ENCODE measurements at places on chromosomes 1 and 21.

GRCh38 chr1:93016171-93016570, 54.9 kb upstream of the DIPK1A start:
- DNase-seq, result no peak

DNA sequence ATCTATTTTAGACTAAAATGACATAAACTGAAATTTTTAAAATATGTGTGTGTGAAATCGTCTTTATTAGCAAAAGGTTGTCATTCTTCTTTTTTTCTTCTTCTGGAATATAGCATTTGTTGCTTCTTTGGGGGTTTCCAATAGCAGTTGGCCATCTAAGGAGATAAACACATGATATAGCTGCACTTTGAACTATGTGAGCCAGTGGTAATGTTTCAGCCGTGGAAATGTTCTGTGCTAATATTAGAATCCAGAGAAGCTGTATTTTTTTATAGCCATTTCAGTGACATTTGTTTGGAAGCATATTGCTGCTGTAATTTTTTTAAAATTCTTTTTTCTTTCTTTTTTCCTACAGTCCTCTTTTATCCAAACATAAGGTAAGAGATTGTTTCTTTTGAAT, 75.1 kb downstream of the CNST start:
- DNase-seq, result no peak

DNA sequence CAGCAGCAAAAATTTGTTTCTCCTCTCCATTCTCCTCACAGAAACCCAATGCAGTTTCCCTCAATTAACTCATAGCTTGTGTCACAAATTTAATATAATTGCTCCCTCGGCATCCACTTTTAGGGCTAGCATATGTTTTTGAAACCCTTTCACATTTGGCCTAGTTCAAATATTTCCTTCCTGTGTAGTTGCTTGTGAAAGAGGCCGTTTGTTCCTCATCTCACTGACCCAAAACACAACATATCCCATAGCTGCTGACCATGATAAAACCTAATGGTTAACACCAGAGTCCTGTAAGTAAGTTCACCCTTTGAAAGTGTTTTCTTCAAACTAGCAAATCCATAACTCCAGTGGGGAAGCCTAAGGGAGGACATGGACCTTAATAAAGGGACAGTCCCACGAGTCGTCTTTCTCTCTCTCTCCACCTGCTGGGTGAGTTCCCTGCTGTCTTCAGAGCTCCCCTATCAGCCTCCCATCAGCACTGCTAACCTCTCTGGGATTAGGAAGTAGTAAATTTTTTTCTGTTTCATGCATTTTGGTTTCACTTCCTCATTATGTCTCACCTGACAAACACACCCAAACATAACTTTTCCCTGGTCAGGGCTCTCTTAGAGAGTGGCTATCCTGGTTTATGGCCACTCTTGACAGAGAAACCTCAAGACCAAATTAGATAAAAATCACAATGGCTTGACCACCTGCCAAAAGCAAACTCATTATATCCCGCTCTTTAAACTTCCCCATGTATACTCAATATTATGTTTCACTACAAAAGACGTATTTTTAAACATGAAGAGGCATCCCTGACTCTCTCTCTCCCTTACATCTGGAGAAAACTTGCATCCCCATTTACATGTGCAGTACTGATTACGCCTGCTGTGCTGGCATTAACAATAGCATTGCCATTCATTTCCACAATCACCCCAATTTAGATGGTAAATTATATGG, 177.7 kb upstream of the HP1BP3 start:
- DNase-seq, result peak; percentile 15

DNA sequence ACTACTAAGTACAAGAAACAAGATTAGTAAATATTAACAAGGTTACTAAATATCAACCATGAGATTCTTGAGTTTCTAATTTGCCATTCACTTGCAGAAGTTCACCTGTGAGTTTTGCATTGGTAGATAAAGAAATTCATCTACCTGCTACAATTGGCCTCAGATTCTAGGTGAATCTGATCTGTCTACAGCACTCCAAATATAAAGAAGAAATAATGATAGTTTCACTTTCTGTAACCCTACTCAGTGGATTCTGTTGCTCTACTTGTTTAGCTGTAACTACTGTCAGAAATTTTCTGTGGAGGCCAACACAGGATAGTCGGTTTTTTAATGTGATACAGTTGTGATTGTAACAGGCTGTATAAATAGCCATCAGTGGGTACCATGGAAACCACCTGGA, 118.6 kb downstream of the NR5A2 start:
- DNase-seq, result no peak

DNA sequence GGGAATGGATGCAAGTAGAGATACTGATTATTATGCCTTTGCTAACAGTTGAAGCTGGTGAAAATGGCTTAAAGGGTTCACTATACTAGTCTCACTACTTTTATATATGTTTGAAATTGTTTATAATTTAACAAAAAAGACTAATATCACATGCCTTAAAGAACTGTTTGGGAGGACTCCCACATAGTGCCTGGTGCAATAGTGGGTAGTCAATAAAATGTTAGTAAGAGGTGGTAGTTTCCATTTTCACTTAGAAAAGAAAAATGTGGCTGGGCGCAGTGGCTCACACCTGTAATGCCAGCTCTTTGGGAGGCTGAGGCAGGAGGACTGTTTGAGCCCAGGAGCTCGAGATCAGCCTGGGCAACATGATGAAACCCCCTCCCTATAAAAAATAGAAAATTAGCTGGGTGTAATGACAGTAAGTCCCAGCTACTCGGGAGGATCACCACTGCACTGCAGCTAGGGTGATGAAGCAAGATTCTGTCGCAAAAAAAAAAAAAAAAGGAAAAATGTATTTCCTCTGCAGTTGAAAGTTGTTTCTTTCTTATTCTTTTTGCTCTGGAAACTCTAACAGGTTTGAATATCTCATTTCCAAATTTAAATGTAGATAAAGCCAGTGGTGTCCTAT, 24.5 kb downstream of the C21orf91 start:
- DNase-seq, result no peak

GRCh38 chr1:20496241-20496661, 10.2 kb upstream of the CAMK2N1 start:
- no peak for DNase-seq

GRCh38 chr21:16322454-16322853, 592.7 kb downstream of the USP25 start:
- DNase-seq, result no peak

DNA sequence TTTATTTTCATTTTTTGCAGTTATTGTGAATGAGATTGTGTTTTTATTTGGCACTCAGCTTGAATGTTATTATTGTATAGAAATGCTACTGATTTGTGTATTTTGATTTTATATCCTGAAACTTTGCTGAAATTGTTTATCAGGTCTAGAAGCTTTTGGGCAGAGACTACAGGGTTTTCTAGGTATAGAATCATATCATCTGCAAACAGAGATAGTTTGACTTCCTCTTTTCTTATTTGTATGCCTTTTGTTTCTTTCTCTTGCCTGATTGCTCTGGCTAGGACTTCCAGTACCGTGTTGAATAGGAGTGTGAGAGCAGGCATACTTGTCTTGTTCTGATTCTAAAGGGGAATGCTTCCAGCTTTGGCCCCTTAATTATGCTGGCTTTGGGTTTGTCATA, 27.3 kb downstream of the ZNF691 start:
- DNase-seq, result no peak

GRCh38 chr1:238409191-238409850, 518.6 kb upstream of the ZP4 start:
- no peak for DNase-seq

DNA sequence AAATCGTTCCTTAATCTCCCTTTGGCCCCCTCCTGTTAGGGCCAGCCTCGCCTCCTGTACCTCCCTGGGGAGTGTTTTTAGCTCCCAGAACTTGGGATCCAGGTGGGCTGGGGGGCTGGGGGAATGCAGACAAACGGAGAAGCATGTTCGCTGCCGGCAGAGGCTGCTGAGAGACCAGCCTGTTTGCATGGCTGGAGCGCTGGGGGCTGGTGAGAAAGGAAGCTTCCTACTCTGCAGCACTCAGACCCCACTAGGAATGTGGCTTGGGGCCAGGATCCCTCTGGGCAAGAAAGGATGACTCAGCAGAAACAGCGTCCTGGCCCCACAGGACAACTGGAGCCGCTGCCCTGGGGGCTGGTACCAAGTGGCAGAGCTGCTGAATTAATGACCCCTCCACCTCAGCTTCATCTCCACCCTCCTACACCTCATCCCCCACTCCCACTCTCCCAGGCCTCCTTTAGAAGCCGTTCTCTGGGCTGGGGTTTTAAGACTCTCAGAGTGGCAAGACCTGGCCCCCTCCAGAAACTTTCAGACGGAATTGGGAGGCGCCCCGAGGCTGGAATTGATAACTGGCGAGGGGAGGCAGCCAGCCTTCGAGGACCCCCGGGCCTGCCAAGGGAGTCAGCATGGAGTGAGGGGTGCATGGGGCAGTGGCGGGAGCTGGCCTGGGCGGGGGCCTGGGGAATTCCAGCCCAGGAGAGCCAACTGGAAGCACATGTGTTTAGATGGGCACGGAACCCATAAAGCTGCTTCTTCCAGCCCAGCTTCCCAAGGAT, 28.5 kb upstream of the EPS8L3 start:
- peak; percentile 49 for DNase-seq

GRCh38 chr1:244218220-244218619, 167.1 kb downstream of the ZBTB18 start:
- DNase-seq, result no peak

DNA sequence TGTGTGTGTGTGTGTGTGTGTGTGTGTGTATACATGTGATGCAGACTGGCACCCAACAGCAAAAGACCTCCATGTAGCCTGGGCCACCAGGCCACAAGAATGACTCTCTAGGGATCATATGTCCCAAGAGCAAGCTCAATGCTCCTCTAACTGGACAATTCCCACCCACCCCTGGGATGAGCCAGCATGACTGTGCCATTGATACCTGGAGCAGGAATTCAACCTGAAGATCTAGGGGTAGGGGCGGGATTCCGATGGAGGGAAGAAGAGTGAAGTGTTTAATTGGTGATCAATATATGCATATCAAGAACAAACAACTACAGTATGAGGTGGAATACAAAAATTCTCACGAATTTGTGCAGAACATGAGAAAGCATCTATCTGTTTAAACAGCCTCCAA, 136.2 kb downstream of the PSMG1 start:
- no peak for DNase-seq

- no peak for DNase-seq
Measured at GRCh38 chr1:203600782-203601513, 25.7 kb upstream of the ATP2B4 start.

- no peak for DNase-seq
Measured at GRCh38 chr1:239897458-239897857, 194.2 kb upstream of the FMN2 start.

- no peak for DNase-seq
Measured at GRCh38 chr1:108209456-108210108, 9.4 kb upstream of the SLC25A24 start.

- no peak for DNase-seq
Measured at GRCh38 chr1:81820765-81821164, 20.0 kb downstream of the ADGRL2 start.

GRCh38 chr21:37249112-37249904, 17.8 kb downstream of the VPS26C start:
- DNase-seq, result no peak

DNA sequence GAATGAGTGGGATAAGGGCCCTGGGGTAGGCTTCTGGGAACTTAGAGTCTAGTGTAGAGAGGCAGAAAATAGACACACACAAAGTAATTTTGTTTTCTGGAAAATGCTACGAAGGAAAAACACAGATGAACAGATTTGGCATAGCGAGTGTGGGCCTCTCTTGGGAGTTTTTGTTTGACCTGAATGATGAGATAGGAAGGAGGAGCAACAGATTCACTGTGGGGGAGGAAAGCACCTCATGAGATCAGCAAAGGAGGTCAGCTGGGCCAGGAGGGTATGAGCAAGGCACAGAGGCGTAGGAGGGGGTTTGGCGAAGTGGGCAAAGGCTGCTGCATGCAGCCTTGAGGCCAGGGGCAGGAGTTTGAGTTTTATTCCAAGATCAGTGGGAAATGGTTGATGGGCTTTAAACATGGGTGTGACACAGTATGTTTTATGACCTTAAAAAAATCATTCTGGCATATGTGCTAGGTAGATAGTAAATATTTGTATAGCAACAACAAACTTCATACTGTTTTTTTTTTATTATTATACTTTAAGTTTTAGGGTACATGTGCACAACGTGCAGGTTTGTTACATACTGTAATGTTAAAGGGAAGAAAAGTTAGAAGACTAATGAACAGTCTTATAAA, 57.9 kb downstream of the FGGY start:
- DNase-seq, result no peak

DNA sequence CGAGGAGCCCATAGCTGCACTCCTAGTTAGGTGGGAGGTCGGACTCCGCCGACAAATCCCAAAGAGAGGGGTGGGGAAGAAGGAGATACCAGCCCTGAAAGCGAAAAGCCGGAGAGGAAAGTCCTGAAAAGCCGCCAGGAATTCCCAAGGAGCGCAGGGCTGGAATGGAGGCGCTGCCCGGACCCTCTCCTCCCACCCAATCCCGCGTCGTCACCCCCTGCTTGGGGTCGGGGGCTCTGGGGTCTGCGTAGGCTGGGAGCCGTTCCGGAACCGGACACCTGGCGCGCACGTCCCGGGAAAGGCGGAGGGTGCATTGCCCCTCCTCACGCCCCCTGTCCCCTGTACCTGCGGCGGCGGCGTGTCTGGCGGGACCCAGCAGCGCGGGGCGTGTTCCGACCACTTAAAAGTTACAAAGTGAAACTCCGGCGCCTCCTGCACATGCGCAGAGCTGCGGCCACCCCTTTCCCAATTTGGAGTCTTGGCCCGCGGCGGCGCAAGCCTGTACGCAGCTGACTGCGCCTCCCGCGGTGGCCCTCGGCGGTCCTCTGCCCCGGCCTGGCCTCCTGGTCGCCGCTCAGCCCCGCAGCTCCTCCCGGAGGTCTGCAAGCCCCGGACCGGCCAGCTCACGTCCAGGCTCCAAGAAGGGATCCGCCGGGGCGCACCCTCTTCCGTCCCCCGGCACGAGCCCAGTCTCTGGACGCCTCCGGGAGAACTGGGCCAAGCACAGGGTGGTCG, at the start of gene TMEM63A:
TSS of gene TMEM63A (minus strand) at position 422 of the 735 bp plus-strand sequence. CDS start 4,800 bp downstream, outside the sequence.
- DNase-seq, result no peak

DNA sequence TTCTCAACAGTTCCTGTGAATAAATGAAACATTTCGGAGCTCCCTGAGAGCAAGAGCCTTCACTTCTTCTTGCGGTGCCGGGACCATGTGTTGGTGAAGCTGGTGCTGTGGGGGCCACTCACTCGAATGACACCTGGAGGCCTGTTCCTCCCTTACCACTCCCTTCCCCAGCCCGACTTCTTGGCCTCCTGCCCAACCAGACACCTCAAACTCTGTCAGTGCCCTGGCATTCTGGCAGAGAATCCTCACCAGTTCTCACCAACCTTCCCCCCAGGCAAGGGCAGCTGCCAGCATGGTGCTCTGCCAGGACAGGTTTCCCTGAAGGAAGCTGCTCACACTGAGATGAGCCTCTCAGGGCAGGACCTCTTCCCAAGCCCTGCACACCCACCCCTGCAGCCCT, 68.3 kb downstream of the MPZL1 start:
- DNase-seq, result no peak

DNA sequence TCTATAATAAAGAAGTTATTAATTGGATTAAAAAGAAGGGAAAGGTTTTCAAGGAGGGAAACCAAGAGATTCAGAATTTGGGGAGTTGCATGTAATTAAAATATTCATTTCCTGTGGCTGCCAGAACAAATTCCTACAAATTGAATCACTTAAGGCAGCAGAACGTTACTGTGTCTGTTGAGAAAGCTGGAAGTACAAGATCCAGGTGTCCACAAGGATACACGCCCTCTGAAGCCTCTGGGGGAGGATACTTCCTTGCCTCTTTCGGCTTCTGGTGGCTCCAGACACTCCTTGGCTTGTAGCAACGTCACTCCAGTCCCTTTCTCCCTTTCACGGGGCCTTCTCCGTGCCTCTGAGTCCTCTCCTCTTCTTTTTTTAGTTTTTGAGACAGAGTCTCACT, 67.9 kb downstream of the KAZN start:
- DNase-seq, result no peak
